ENCODE measurements at places on chromosomes 2 and 18.

- DNase-seq, result no peak
These were observed 525.4 kb downstream of the CCDC85A start for GRCh38 chr2:56709181-56709580.

GRCh38 chr2:17101091-17101490 is 417.1 kb downstream of the RAD51AP2 start:
- no peak for DNase-seq

GRCh38 chr2:11597538-11598225 is 63.8 kb downstream of the GREB1 start:
- no peak for DNase-seq

DNA sequence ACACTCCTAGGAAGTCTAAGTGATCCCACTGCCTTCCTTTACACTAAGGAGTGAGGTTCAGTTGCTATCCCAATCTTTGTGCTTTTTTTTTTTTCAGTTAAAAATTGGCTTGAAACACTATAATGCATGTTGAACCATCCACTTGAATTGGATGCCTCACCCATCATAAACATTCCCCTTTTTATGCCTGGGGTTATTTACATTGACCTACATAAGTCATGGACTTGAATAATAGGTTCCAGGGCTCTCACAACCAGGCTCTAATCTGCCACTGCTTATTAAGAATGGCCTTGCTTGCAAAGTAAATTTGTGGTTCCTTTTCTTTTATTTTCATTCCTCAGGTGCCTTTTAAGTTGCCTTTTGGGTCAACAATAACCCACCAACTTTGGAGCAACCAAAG is 236.1 kb upstream of the MEIS1 start:
- DNase-seq, result no peak

- no peak for DNase-seq
These were observed 249.3 kb upstream of the MEIS1 start for GRCh38 chr2:66185497-66186054.

DNA sequence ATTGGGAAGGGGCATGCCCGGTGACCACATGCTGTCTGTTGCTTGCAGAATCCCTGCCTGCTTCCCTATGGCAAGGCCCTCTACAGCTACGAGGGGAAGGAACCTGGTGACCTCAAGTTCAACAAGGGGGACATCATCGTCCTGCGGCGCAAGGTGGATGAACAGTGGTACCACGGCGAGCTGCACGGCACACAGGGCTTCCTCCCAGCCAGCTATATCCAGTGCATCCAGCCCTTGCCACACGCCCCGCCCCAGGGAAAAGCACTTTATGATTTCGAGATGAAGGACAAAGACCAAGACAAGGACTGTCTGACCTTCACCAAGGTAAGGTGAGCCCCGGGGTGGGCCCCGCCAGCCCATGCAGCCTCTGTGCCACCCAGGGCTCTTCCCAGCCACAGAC is 218.6 kb downstream of the SH3RF3 start:
- DNase-seq, result no peak

- no peak for DNase-seq
These were observed 280.6 kb downstream of the NCKAP5 start for GRCh38 chr2:133287709-133288108.

- DNase-seq, result no peak
These were observed 5.9 kb downstream of the SCYGR3 start for GRCh38 chr2:227608561-227609338.

GRCh38 chr2:178241844-178242551 is 47.7 kb downstream of the OSBPL6 start:
- no peak for DNase-seq

GRCh38 chr18:23629444-23629946 is 33.2 kb downstream of the ANKRD29 start:
- no peak for DNase-seq

- DNase-seq, result no peak
These were observed 108.0 kb upstream of the TNP1 start for GRCh38 chr2:216967889-216968288.

GRCh38 chr18:54388203-54389142 is 30.8 kb downstream of the C18orf54 start:
- no peak for DNase-seq

GRCh38 chr2:145402706-145403277 is 882.9 kb upstream of the ZEB2 start:
- DNase-seq, result no peak

GRCh38 chr2:61792355-61792890 is 61.4 kb downstream of the FAM161A start:
- DNase-seq, result no peak

- no peak for DNase-seq
These were observed 188.5 kb upstream of the CDH2 start for GRCh38 chr18:28365411-28365831.

GRCh38 chr2:54318821-54319220 is 62.8 kb upstream of the TSPYL6 start:
- DNase-seq, result no peak

DNA sequence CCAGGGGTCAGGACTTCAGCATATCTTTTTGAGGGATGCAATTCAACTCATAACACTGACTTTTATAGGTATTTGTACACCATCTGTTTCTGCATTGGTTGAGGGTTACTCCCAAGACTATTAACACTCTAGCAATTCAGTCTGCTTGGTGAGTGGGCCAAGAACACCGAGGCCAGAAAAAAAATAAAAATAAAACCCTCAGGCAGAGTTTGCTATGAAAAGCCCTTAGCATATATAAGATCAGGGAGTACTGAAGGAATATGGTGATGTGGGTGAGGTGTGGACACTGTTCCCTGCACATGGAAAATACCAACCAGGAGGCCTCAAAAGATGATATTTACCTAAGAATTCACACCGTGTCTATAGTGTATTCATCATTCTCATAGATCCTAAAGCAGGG is 383.2 kb upstream of the UBE2E3 start:
- no peak for DNase-seq

DNA sequence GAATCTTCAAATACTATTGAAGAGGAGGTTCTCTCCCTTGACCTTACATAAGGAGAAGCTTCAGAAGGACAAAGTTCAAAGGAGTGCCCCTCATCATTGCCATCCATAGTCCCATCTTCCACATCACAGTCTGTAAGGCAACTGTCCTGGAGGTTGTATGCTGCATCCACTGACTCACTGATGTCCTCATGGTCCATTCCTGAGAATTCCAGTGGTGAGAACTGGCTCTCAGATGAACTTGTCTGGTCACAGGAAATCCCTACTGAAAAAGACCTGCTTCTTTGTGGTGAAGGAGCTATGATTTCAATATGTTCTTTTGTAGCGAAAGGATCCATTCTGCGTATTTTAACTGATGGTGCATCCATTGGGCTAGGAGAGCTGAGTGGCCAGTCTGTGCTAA is 52.2 kb downstream of the EIF2AK3 start:
- no peak for DNase-seq

DNA sequence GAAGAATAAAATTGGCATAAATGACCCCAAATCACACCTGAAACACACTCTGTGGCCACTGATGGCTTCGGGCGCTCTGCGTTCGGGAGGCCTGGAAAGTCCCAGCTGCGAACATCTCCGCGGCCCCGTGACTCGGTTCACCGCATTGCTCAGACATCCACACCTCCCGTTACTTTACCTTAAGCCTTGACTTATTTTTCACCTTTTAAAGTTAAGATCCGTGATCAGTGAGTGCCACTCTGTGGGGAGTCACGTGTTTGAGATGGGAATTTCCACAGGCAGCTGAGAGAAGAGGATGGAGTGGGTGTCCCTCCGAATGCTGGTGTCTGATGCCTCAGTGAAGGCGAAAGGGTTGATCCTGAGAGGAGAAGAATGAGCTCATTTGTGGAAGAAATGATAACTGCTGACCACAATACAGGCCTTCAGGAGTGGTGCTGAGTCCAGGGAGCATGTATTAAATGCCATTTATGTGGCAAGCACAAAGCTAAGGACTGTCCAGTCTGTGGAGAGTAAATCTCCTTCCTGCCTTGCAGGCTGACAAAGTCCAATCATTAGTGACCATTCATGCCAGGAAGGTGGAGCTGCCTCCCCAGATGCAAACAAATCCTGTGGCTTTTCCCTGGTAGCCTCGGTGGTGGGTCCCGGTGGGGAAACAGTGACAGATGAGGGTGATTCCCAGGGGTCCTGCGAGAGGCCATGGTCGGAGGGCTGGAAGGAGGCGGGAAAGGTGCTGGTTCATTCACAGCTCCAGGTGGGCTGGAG is 168.8 kb downstream of the RTP5 start:
- no peak for DNase-seq

GRCh38 chr2:217941886-217942728 is 60.7 kb downstream of the TNS1 start:
- no peak for DNase-seq

- no peak for DNase-seq
These were observed 120.4 kb downstream of the LIPG start for GRCh38 chr18:49682173-49682802.

- DNase-seq, result no peak
These were observed 146.5 kb upstream of the MMADHC start for GRCh38 chr2:149733936-149734685.

GRCh38 chr2:26568076-26568890 is 72.9 kb downstream of the CIB4 start:
- DNase-seq, result no peak

- no peak for DNase-seq
These were observed 1324.5 kb upstream of the DDX18 start for GRCh38 chr2:116489944-116490343.

DNA sequence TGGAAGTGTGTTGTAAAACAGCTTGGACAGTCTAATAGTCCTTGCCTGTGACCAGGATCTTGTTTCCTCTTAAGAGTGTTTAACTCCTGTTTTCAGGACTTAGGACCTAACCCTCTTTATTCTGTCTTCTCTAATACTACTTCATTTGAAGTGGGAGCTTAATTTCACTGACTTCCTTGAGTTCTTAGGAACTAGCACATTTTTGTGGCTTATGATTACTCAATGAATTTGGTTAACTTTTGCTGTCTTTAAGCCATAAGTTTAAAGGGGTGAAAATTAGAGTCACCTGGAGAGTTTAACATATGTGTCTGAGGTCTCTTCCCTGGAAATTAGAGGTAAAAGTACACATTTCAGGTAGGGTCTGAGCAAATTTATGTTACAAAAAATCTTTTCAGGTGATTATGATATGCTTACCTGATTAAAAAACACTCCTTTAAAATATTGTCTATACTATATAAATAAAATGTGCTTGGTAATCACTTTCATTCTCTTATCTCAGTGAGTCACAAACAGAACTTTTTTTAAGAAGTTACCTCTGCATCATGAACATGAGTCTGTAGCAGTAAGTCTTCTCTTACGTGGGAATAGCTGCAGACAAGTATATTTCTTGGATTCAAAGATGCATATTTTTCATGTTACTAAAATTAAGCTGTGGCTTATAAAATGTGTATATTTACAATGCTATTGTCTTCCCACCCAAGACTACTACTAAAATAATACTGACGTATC is 52.7 kb downstream of the ATP9B start:
- DNase-seq, result no peak

DNA sequence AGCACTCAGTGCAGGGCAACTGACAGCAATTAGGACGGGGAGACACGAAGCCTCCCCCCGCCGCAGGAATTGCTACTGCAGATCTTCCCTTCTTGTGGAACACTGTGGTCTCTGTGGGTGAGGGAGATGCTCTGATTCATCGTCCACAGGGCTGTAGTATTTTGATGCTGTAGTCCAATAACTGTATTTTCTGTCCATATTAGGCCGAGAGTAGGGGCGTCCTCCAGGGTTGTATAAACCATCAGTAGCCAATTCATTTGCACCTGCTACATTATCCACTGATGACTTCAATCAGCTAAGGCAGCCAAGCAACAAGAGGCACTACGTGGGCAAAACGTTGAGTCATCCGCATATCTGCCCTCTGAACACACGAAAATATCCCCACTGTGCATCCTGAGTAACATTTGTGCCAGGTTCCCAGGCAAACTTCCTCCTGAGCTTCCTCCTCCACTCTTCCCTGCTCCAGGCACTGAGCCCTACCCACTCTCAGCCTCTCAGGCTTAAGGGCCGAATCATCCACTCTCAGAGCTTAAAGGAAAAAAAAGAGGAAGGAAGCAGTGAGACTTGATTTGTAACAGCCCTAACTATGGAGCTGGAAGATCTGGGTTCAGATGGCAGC is 62.1 kb downstream of the LBH start:
- DNase-seq, result no peak

- DNase-seq, result peak; percentile 54
These were observed 35.8 kb downstream of the ST3GAL5 start for GRCh38 chr2:85852937-85853498.

- DNase-seq, result no peak
These were observed 61.3 kb upstream of the RNU4ATAC start for GRCh38 chr2:121469356-121469755.

GRCh38 chr2:67256892-67257291 is 140.2 kb upstream of the ETAA1 start:
- no peak for DNase-seq

DNA sequence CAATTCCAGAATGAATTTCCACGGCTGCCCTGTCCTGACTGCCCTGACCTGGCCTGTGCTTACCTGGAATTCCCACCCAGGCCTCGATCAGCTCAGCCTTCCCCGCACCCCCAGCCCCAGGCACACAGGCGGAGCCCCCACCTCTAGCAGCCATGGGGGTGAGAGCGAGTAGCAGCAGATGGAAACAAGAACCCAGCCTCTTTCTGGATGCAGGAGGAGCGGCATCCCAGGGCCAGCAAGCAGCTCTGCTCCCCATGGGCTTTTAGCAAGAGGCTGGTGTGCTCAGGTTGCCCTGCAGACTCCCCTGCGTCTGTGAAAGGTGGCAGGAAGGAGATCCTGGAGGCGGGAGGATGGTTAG is 101.8 kb downstream of the TPO start:
- no peak for DNase-seq

GRCh38 chr18:62037012-62037742 is 144.4 kb upstream of the RNF152 start:
- no peak for DNase-seq

- DNase-seq, result no peak
These were observed 422.2 kb upstream of the POU3F3 start for GRCh38 chr2:104431701-104432121.

- no peak for DNase-seq
These were observed 35.8 kb upstream of the CCNT2 start for GRCh38 chr2:134882773-134883172.

- peak; percentile 28 for DNase-seq
These were observed 31.8 kb upstream of the INPP4A start for GRCh38 chr2:98412751-98413458.

DNA sequence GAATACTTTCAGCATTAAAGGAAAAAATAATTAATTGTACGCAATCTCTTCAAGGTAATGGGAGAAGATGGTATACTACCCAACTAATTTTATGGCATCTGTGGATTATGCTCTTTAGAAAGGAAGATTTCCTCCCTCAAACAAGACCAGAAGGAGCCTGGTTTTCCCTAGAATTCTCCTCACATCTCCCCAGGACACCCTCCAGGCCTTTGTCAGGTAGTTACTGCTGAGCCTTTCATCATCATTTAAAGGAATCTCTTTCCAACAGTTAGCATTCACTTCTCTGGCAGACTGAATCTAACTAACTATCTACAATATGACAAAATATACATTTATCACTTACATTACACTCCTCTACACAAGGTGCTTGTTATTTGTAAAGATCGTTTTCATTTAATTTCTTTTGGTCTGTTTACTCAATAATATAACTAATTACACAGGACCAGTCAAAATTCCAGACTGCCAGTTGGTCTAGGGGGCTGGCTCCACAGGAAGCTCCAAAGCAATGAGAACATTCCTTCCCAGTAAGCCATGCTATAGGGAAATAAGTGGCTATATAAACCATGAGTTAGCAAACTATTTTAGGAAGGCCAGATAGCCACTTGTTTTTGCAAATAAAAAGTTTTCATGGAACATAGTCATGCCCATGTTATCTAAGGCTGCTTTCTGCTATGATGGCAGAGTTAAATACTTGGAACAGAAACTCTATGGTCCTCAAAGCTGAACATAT is 19.1 kb downstream of the ZNF24 start:
- no peak for DNase-seq

GRCh38 chr2:217440000-217440399 is 562.8 kb downstream of the TNS1 start:
- no peak for DNase-seq

GRCh38 chr18:23721696-23722480 is 32.6 kb downstream of the LAMA3 start:
- no peak for DNase-seq
